Muscle of back (tissue), 13 donors: ENCODE measurements at places on chromosomes 5 and 9.

DNA sequence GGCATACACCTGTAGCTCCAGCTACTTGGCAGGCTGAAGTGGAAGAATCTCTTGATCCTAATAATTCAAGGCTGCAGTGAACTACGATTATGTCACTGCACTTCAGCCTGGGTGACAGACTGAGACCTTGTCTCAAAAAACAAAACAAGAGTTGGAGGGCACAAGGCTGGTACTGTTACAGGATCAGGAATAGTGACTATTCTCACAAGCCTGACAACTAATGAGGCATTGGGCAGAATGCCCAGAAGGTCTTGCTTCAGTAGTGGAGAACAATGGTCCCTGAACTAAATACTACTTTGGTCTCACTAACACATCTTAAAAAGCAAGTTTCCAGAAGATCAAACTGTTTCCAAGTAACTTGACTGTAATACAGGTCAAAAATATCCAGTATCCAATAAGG lies 182.9 kb upstream of the RFX3 start:
- peak; percentile 1 for DNase-seq

DNA sequence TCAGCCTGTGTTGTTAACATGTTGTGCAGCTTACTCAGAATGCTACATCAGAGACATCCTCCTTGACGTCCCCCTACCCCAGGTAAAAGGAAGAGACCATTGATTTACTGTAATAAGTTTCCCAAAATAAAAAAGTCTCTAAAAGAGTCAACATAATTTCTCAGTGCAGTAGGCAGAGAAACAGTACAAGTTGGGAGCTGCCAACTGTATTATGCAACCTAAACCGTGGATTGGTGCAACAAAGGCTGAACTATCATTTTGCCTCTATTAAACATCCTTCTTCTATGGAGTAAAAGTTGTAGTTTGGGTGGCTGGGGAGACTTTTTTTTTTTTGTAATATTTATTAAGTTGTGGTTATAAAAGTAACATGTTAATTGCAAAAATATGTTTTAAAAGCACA lies 208.0 kb downstream of the NR3C1 start:
- no peak for DNase-seq

DNA sequence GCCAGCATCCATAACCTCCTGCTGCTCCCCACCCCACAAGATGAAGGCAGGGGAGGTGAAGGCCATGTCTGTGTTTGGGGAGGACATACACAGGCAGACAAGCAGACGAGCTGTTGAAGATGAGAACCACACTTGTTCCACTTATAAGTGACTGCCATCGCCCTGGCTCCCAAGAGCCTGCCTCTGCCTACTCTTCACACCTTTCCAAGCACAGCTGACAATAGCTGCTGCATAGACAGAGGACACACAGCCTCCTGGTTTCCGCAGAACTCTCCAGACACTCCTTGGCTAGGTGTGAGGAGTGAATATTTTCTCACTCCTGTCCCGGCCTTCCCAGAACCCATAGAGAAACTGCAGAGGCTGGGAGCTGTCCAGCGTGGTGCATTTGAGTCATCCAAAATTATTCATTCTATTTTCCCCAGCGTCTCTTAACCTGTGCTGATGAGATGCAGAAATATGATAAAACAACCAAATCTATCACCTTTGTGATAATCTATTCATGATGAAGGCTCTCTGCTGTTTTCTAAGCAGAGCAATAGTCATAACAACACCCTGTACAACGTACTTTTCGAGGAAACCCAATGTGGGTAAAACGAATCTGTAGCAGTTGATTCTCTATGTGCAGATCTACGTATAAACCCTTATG lies 24.7 kb downstream of the KLF9 start:
- DNase-seq = peak; percentile 64

DNA sequence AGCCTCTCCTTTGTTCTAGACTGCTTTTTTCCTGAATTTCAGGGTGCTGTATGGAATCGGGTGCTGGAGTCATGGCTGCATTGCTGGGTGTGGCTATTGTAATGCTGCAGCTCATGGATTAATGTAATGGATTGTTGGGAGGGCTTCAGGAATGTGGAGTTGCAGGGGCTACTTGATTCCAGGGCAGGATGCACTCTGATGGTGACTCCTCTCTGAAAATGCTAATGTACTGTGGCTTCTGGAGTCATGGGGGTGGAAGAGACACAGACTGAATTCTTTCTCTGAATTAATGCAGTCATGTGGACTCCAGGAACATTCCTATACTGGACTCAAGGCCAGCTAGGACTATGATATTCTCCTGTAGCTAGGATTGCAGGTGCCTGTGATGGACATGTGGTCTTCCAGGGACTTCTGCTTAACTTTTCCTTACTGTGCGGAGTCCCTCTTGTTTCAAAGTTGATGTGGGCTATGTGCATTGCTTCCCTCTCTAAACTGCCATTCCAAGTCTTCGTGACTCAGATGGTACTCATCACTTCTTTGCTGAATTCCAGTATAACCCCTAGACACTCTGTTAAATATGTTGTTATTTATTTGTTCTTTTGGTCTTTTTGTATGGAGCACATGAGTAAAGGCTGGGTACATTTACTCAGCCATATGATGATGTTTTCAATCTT lies 396.2 kb downstream of the KCTD16 start:
- DNase-seq = no peak

- DNase-seq = no peak
Measured at GRCh38 chr9:116855881-116856662, 169.0 kb downstream of the TRIM32 start.

GRCh38 chr9:105103776-105104175 lies 140.7 kb upstream of the SLC44A1 start:
- DNase-seq = no peak
